ENCODE measurements at places on chromosomes 3 and 15.

DNA sequence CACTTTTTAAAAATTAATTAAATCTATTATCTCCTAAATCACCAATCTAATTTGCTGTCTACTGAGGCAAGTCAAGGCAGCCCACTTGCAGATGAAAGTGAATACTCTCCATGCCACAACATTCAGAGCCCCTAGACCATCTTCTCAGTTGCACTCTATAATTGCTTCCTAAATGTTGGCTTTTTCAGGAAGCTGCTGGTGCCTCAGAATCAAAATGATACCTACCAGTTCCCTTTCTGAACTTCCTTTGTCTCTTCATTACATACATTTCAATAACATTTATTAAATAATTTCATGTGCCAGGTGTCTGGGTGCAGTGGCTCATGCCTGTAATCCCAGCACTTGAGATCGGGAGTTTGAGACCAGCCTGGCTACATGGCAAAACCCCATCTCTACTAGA lies 124.1 kb downstream of the SERPINI1 start:
- DNase-seq, result no peak

GRCh38 chr3:100076731-100077529 lies 37.4 kb downstream of the FILIP1L start:
- no peak for DNase-seq

DNA sequence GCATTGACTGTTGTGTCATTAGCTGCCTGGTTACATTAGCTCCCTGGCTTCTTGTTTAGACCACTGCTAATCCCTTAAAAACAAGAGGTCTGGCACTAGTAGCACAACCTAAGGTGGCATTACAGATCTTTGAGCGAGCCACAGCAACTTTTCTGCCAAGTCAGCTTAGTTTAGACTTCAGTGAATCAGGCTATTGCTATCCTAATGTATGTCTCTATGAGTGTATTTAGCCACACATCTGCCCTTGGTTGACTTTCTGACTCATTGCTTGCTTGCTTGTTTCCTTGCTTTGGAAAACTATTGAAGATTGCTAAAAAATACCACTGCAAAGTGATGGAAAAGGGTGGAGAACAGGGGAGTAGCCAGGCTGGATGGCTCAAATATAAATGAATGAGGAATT lies 50.2 kb downstream of the CHP1 start:
- no peak for DNase-seq

- no peak for DNase-seq
Observed at GRCh38 chr15:65363766-65364165, 14.0 kb downstream of the IGDCC3 start.

- no peak for DNase-seq
Observed at GRCh38 chr3:181932039-181932438, 220.3 kb downstream of the SOX2 start.

- no peak for DNase-seq
Observed at GRCh38 chr3:31421314-31422048, 111.2 kb upstream of the STT3B start.

DNA sequence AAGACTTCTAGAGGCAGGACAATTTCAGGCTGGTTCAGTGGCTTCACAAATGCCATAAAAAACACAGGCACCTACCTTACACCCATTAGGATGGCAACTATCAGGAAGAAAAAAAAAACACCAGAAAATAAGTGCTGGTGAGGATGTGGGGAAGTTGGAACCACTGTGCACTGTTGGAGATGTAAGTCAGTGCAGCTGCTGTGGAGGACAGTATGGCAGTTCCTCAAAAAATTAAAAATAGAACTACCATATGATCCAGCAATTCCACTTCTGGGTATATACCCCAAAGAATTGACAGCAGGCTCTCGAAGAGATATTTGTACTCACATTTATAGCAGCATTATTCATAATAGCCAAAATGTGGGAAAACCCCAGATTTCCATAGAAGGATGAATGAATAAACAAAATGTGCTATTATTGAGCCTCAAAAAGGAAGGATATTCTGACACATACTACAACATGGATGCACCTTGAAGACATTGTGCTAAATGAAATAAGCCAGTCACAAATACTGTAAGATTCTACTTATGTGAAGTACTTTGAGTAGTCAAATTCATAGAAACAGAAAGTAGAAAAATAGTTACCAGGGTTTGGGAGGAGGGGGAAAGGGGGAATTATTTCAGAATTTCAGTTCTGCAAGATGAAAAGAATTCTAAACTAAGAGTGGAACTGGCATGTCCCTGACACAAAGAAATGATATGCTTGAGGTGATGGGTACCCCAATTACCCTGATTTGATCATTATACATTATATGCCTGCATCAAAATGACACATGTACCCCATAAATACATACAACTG lies 40.9 kb downstream of the NR1D2 start:
- no peak for DNase-seq

GRCh38 chr15:53563627-53564026 lies 195.8 kb downstream of the WDR72 start:
- DNase-seq, result no peak

- DNase-seq, result peak; percentile 95
Observed at GRCh38 chr3:50245831-50246516, 10.0 kb downstream of the GNAI2 start.

DNA sequence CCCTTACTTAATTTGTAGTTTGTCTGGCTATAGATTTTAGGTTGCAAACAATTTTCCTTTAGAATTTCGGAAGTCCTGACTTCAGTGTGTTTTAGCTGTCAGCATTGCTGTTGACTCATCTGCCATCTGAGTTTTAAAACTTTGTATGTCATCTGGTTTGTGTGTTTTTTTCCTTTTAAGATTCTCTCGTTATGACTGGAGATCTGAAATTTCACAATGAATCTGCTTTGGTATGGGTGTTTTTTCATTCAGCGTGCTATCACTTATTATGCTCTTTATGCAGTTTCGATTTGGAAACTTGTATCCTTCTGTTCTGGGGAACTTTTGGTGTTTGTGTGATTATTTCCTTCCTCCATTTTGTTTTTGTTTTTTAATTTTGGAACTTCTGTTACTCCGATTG lies 53.7 kb upstream of the ZNF280D start:
- DNase-seq, result no peak

- DNase-seq, result peak; percentile 32
Observed at GRCh38 chr3:196837819-196838420, 29.8 kb upstream of the SENP5 start.

GRCh38 chr3:37243820-37244748 lies 69.7 kb upstream of the LRRFIP2 start:
- DNase-seq, result no peak

GRCh38 chr15:74855857-74856256 lies 12.9 kb upstream of the ULK3 start:
- no peak for DNase-seq

Measured in stimulated activated CD4-positive, alpha-beta T cell treated with anti-CD3 and anti-CD28 coated beads, Interleukin-15, amount 100 ng/mL, for 1 hour (primary cell).